ENCODE measurements at places on chromosomes 1 and 21.

DNA sequence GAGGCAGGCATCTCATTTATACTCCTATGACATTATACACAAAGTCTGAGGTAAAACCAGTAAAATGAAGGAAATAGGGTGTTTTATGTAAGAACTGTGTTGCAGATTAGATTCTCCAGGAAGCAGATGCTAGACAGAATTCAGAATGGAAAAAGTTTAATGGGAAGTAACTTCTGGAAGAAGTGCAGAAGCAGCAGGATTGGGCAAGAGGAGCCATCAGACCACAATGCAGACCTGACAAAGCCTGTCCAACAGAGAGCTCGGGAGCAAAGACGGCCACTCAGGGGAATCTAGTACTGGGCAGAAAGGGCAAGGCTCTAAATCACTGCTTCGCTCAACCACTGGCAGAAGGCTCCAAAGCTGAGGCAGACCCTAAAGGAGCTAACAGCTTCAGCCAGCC, 33.7 kb downstream of the FBXO42 start:
- DNase-seq = no peak

- DNase-seq = no peak
Measured at GRCh38 chr1:54764922-54765561, 719 bp upstream of the PARS2 start.

- DNase-seq = no peak
Measured at GRCh38 chr1:158020886-158021620, 27.6 kb downstream of the KIRREL1 start.

- DNase-seq = no peak
Measured at GRCh38 chr1:111803951-111804350, 48.2 kb downstream of the DDX20 start.

GRCh38 chr21:29215709-29216108, 83.0 kb upstream of the BACH1 start:
- DNase-seq = no peak

GRCh38 chr1:85133565-85134159, 67.2 kb downstream of the SYDE2 start:
- no peak for DNase-seq

Measured in T-helper 2 cell treated with Interferon-gamma antibody and Interleukin-4, amounts not matched to agents 5 μg/mL and 100 μg/mL, for 36 hours (primary cell).